Lung microvascular endothelial cell (primary cell): ENCODE measurements at places on chromosomes 4 and X. TPM values are rescaled to one million over a fixed set of nuclear protein-coding genes. Genes with fewer than 3 reads are reported as not detected.

Gene RTL3
- total RNA-seq = not detected in 2 replicates

Gene RAI2
- 1.1 and 3.4 TPM in 2 replicates for total RNA-seq

Gene TLR3
- total RNA-seq = 0.40 and 0.44 TPM in 2 replicates

Gene PAGE5
- total RNA-seq = not detected in 2 replicates

Gene SPANXN4
- total RNA-seq = not detected in 2 replicates

Gene STK32B
- total RNA-seq = 13.1 and 17.9 TPM in 2 replicates

Gene USP53
- total RNA-seq = 18.3 and 18.5 TPM in 2 replicates

Gene GAGE13
- total RNA-seq = not detected in 2 replicates

Gene MAGEB17
- total RNA-seq = not detected in 2 replicates
